Osteoblast (primary cell): ENCODE measurements at places on chromosomes 2 and 18. TPM values are rescaled to one million over a fixed set of nuclear protein-coding genes. Genes with fewer than 3 reads are reported as not detected.

GRCh38 chr18:33575451-33575850 is 2.6 kb upstream of the ASXL3 start:
- no peak for DNase-seq

GRCh38 chr2:230162981-230163380 is 56.8 kb downstream of the SP110 start:
- no peak for DNase-seq

GRCh38 chr18:11800566-11801334 is 50.5 kb upstream of the CHMP1B start:
- DNase-seq: no peak

DNA sequence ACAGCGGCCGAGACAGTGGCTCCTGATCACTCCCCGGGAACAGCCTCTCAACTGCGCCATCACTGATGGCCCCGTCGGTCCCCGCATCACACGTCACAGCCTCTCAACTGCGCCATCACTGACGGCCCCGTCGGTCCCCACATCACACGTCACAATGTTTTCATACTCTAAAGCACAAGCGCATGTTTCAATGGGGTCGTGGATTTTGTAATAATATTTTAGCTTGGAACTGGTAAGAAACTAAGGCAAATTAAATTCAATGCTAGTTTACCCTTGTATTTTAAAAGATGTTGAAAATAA is 44.2 kb upstream of the CTDP1 start:
- DNase-seq: peak; percentile 58

GRCh38 chr2:230687498-230687897 is 25.1 kb upstream of the CAB39 start:
- peak; percentile 83 for DNase-seq

DNA sequence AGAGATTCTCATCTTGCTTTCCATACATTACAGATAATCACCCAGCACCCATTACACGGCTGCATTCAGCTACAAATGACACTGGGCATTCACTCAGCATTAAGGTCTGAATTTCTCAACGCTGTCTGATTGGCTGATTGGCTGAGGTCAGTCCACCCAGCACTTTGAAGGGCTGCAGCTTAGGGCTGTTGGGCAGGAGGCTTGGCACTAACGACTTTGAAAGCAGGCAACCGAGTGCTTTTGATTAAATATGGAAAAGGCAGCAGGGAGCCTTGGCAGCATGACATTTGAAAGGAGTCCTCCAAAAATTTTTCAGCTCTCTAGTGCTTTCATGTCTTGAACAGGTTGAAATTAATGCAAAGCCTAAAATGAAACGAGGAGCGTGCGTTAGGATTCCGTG is 253.0 kb downstream of the DCDC2C start:
- DNase-seq: no peak

- DNase-seq: no peak
Observed at GRCh38 chr2:88626171-88627054, 851 bp downstream of the EIF2AK3 start.

DNA sequence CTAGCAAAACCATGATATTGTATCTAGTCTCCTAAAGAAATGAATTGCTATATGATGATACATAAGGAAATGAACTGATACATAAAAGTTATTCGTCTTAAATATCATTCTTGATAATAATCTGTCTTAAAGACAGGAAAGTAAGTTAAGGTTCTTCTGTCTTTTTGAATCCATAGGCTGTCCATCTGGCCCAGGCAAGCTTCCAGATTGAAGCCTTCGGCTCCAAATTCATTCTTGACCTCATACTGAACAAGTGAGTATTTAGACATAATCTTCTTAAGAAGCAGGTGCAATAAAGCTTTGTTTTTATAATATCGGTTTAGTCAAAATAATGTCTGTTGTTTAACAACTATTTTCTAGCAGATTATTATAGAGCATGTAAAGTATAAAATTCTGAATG is 37.7 kb downstream of the ADAM23 start:
- no peak for DNase-seq

DNA sequence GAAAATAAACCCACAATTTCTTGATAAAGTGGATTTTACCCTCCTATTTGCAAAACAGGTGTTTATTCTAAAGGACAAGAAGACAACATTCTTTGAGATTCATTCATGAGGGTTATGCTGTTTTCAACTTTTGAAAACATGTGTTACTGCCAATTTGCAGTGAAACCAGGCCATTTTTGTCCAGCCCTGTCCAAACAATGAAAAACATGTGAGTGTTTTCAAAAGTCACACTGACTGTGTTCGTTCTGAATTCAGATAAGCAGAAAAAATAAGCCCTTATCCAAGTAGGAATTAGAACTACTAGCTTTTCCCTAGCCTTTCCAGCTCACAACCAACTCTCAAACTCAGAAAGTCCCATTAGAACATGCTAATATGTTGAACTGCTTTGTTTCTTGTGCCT is 148.1 kb upstream of the PID1 start:
- DNase-seq: no peak

- no peak for DNase-seq
Observed at GRCh38 chr2:156756516-156756915, 320.3 kb downstream of the GPD2 start.

DNA sequence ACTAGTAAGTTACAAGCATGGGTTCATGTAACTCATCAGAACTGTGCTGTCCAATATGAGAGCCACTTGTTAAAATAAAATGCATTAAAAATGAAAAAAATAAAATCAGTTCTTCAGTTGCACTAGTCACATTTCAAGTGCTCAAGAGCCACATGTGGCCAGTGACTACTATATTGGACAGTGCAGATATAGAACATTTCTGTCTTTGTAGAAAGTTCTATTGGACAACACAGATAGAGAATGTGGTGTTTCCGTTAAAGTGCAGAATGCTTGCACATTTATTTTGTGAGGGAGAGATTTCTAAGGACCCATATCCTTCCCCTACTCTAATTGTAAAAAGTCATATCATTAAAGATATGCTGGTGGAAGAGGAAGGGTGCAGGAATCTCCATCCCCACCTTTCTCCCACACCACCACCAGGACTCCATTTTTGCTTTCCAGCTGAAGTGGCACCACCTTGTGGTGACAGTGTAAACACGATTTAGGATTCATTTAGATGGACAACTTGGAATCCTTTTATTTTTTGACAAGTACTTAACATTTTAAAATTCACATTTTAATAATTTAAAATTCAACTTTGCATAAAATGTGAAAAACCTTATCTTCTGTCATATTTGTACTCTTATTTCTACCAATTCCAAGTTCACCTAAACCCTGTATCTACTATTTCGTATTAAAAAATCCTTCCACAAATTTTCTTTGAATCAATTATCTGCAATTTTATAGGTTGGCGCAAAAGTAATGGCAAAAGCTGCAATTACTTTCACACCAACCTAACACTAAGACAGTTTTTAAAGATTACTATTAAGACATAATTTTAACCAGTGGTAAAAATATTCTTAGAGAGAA is 9.4 kb upstream of the CD302 start:
- peak; percentile 65 for DNase-seq

DNA sequence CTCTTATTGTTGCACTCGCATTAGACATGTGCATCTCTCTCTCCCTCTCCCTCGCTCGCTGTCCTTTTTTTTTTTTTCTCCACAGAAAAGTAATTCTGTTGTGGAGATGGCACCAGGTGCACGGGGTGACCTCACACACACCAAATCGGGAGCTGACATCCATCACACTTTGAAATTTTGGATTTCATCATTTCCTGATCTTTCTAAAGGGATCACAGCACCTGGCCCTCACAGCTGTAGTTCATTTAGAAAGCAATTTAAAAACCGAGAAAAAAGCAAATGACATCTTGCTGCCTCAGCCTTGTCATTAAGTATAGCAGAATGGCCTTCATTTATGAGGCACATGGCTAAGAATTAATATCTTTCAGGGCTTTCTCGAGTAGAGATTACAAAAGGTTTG is 717.2 kb downstream of the RNF144A start:
- peak; percentile 35 for DNase-seq

- DNase-seq: peak; percentile 90
Observed at GRCh38 chr18:63994783-63995399, 25.0 kb downstream of the SERPINB8 start.

- DNase-seq: no peak
Observed at GRCh38 chr2:64904413-64905329, 84.5 kb upstream of the SLC1A4 start.

DNA sequence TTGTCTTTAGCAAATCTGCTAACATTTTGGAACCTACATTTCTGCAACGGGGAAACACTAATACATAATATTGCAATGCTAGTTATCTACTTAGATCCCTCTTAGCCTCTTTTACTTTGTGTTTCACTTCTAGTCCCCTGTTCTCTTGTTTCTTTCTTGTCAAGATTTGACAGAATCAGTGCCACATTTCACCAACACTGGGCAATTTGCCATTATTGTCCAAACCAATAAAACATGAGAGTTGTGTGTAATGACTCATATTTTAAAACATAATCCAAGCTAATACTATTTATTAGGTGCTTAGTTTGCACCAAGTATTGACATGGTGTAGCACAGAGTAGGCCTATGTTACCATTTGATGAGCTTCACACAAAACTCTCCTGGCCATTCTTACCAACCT is 33.7 kb upstream of the ACVR1C start:
- no peak for DNase-seq

GRCh38 chr2:135709992-135710391 is 31.7 kb upstream of the UBXN4 start:
- DNase-seq: peak; percentile 77

DNA sequence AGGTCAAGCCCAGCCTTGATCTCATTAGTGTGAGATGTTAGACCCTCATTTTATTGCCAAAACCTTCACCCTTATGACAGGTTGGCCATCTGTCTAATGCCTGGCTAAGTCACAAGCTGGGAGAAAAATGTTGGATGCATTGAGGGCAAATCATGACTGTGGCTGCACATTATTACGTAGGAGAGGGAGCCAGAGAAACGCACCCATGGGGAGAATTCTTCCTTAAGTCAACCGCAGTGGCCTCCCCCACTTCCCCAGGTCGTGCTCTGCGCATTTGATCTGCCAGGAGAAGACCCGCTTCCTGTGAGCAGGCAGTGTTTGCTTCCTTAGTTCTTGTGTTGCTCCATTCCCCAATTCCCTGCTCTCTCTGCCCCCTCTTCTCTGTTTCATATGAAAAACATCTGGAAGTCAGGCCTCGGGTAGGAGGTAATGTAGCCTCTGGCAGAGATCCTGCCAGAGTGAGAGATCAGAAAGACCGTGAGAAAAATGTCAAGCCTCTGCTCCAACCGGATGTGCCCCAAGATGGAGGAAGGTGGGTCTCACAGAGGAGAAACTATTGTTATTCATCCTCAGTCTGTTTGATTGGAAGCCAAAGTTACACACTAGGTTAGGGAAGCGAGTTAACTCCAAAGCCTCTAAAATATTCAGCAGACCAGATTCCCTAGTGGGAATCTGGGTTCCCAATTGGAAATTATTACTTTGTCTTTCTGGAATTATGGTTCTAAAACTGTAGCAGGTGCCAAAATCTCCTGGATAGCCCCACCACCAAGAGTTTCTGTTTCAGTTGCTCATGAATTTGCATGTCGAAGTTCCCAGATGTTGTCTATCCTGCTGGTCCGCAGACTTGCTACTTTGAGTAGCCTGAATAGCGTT is 144.3 kb upstream of the PELI1 start:
- DNase-seq: peak; percentile 91

DNA sequence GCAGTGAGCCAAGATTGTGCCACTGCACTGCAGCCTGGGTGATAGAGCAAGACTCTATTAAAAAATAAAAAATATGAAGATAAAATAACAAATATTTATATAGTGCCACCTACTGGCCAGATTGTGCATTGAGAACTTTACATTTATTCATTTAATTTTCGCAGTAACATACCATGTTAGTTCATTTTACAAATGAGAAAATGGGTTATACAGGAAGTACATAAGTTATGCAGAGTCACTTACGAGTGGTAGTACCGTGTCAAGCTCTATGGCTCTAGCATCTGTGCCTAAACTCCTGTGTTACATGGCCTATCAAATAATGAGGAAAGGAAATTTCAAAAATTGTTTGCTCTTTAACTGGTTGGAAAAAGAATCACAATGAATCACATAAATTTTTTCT is 27.9 kb downstream of the RIF1 start:
- no peak for DNase-seq

- peak; percentile 30 for DNase-seq
Observed at GRCh38 chr2:159637988-159638501, 21.7 kb upstream of the BAZ2B start.

GRCh38 chr18:79567481-79568147 is 112.0 kb upstream of the CTDP1 start:
- DNase-seq: peak; percentile 99

GRCh38 chr2:56224316-56224715 is 40.5 kb downstream of the CCDC85A start:
- DNase-seq: no peak

DNA sequence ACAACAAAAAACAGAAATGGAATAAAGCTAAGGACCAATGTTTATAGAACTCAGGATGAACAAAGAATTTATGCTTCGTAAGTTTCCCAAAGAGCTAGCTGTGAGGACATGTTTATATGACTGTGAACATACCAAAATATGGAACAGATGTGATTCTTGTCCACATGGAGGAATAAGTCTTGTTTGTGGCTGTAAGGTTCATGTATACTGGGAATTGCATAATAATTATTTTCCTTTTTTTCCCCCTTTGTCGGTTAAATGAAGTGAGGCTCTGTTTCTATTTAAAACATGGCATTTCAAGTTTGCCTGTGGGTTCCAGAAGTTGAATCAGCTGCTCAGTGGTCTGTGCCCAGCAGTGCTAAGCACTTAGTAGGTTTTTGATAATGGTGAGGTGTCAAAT is 108.1 kb downstream of the FHOD3 start:
- DNase-seq: no peak

DNA sequence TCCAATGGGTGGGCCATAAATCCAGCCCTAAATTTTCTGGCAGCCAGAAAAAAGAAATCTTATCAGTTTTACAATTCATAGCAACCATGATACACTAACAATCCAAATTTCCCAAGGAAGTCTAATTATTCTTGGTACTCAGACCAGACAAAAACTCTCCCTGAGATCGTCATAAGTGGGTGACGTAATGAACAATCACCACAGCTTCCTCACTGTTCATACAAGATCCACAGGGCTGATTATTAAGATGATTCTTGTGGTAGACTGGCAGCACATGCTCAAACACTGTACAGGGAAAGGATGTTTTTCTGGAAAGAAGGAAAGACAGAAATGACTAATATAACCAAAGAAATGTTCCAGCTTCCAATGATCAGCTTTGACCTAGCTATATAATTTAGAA is 178.3 kb upstream of the CRIM1 start:
- DNase-seq: no peak

C2orf15 gene
- total RNA-seq: 0.59 TPM in 1 of 2 replicates, not detected in the other

ZDBF2 gene
- 9.1 and 12.7 TPM in 2 replicates for total RNA-seq

GAREM2 gene
- total RNA-seq: 1.4 and 2.4 TPM in 2 replicates

SAG gene
- not detected in 2 replicates for total RNA-seq

ACADL gene
- total RNA-seq: not detected in 2 replicates

AGXT gene
- not detected in 2 replicates for total RNA-seq

POTEJ gene
- not detected in 2 replicates for total RNA-seq

TPO gene
- not detected in 2 replicates for total RNA-seq

IL36B gene
- total RNA-seq: not detected in 2 replicates
